Mammary epithelial cell (primary cell): ENCODE measurements at places on chromosomes 11 and 22. TPM values are rescaled to one million over a fixed set of nuclear protein-coding genes. Genes with fewer than 3 reads are reported as not detected.

- peak; percentile 46 for DNase-seq
Observed at GRCh38 chr11:111417766-111418435, 38.8 kb upstream of the POU2AF1 start.

Gene ARHGEF17
- 24.3 and 25.4 TPM in 2 replicates for total RNA-seq

- DNase-seq: no peak
Observed at GRCh38 chr11:69696749-69697468, 6.9 kb downstream of the FGF19 start.

Gene HIRA
- 18.2 TPM for total RNA-seq

- peak; percentile 73 for DNase-seq
Observed at GRCh38 chr22:46450931-46451561, 86.4 kb downstream of the CELSR1 start.

Gene LRRC56
- 1.2 and 1.4 TPM in 2 replicates for total RNA-seq

GRCh38 chr22:35735542-35735941 lies 17.9 kb downstream of the APOL5 start:
- DNase-seq: no peak

DNA sequence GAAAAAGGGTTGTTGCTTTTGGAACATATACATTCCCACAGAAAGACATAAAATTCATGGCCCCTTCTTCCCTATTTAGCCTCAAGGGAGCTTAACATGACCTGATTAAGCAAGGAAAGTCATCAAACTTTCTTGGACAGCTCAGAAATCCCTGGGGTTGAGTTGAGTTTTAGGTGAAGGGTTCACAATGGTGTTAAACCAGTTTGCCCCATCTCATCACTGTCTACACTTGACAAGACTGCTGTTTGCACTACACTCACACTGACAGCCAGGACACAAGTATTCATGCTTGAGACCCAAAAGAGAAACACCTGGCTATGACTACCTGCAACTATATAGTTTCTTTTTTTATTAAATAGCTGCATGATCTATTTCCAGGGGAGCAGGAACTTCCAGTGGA lies 209.8 kb upstream of the TMEM45B start:
- DNase-seq: no peak

DNA sequence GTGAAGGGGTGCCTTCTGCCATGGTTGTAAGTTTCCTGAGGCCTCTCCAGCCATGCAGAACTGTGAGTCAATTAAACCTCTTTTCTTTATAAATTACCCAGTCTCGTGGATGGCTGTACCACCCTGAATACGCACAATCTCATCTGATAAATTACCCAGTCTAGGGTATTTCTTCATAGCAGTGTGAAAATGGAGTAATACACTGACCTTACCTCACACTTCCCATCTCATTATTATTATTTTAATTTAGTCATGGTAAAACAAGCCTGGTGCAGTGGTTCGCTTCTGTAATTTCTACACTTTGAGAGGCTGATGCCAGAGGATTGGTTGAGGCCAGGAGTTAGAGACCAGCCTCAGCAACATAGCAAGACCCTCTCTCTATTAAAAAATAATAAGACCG lies 30.5 kb upstream of the CYB5R3 start:
- DNase-seq: no peak

Gene CRYBB3
- not detected for total RNA-seq

GRCh38 chr11:69894648-69895047 lies 75.4 kb upstream of the FGF3 start:
- peak; percentile 17 for DNase-seq

DNA sequence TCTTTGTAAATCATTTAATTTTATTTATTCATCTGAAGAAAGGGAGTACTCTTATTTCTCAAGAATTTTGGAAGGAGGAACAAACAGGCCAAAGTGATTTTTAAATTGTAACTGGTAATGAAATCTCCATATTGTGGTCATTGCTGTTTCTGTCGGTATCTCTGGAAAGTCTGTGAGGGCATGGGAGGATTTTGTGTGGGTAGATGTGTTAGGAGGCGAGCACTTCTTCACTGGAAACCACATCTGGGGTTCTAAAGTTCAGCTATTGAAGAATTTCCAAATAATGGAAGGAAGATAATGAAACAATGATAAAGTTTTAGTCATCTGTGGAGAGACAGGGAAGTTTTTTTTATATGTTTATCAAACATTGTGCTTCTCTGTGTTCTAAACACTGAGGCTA lies 6.6 kb downstream of the TRIM34 start:
- DNase-seq: no peak

GRCh38 chr22:36259615-36260300 lies 6.8 kb downstream of the APOL1 start:
- DNase-seq: no peak

GRCh38 chr11:24747275-24748251 lies 250.7 kb downstream of the LUZP2 start:
- DNase-seq: no peak

DNA sequence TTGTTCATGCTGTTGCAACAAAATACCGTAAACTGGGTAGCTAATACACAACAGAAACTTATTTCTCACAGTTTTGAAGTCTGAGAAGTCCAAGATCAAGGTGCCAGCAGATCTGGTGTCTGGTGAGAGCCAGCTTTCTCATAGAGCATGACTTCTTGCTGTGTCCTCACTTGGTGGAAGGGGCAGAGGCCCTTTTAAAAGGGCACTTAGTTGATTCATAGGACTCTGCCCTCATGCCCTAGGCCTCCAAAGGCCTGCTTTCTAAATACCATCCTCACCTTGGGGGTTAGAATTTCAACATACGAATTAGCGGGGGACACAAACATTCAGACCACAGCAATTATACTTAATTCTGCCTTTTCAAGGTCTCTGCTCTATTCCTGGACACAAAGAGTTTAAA lies 52.3 kb upstream of the FDX1 start:
- DNase-seq: no peak

GRCh38 chr11:132872211-132872610 lies 660.1 kb downstream of the OPCML start:
- DNase-seq: no peak

DNA sequence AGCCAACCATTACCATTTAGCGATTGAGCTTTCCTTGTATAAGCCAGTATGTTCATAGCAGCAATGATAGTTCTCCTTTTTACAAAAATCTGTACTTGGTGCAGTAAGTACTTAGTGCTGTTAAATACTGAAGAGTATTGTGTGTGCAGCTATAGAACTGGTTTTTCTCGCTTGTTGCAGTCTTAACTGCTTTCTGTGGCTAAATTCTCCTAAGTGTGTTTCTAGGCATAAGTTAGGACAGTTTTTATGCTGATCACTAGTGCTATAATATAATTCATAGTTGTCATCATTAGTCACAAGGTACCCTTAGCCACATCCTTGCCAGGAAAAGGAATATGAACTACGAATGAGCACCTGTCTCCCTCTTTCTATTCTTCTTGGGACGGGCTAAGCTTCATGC lies 107.7 kb downstream of the GRAMD1B start:
- DNase-seq: no peak
